ENCODE measurements at places on chromosomes 13 and 19.
A peak's percentile ranks its signal among the peaks of the same experiment; 100 is the strongest.

- DNase-seq: no peak
Measured at GRCh38 chr19:44499559-44499958, 763 bp downstream of the ZNF180 start.

DNA sequence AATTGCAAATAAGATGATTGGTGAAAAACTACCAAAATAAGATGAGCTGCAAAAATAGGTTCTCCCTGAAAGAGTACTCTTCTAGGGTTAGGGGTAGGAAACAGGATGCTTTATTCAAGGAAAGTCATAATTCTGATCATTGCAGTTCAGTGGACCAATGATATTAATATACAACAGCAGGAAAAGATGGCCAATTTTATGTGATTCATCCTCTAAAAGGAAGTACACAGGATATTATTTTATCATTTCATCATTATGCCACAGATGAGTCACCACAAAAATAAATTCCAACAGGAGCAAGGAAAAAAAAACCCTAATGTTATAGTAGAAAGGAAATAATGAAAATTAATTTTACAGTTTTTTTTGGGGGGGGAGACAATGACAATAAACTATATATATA is 205.0 kb downstream of the NALCN start:
- DNase-seq: no peak

- no peak for DNase-seq
Measured at GRCh38 chr13:22000191-22000590, 329.3 kb downstream of the FGF9 start.

DNA sequence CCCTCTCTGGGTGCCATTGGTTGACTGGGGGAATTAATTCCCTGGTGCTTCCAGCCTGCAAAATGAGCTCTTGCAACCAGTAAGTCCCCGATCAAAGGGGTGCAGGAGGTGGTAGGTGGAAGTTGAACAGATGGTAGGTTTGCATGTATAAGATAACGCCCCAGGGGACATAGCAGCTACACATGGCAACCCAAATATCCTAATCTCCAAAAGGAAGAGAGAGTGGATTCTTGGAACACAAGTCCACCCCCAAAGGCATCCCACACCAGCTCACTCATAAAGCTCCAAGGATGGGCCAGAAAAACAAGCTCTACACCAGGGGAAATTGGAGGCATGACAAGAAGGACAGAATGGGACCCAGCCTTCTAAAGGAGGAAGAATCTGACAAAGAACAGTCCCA is 4.8 kb downstream of the CD209 start:
- no peak for DNase-seq

GRCh38 chr13:43831088-43831487 is 44.3 kb upstream of the ENOX1 start:
- DNase-seq: no peak

DNA sequence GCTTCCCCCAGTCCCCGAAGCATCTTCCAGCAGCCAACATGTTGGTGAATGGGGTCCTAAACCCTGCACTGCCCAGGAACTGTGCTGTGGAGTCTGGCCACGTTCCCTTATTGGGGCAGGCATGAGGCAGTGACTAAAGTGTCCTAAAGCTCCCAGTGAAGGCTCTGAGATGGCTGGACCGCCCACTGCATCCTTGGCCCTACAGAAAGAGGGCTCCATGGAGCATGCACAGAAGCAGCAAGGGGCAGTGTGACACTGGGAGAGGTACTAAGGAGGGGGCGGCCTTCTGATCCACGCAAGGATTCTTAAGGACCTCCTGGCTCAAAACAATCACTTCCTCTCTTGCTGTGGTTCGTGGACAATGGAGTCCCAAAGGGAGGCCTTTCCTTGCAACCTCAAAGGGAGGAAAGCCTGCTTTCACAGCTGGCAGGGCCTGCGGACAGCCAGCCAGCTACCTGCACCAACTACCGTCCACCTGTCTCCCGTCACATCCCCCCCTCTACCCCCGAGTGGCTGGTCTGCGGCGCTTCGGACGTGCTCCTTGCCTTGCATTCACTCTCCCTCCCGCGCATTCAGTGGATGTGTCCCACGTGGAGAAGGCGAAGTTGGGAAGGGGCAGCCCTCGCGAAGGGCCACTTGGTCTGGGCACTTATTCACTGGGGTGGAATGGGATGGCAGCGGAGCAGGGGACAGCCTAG is 63.9 kb upstream of the STARD13 start:
- no peak for DNase-seq

DNA sequence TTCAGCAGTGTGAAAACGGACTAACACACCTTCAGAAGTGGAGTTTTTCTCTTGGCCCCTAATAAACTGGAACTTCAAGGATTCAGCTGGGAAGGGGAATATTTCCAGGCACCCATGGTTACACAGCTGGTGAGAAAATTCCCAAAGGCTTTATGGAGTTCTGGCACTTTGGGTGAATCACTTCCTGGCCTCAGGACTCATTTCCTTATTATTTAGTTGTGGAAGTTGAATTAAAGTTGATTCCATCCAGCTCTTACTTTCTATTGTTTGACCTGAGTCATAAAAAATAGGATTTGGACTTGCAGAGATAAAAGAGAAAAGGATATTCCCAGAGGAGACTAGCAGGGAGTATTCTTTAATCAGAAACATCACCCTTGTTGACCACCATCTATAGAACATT is 882.1 kb downstream of the UQCRFS1 start:
- no peak for DNase-seq

GRCh38 chr19:49157445-49158224 is at the start of gene TRPM4:
TSS of gene TRPM4 (plus strand) at chr19:49157792. CDS start at chr19:49157867, 75 bp downstream.
- peak; percentile 56 for DNase-seq

GRCh38 chr13:90485436-90485835 is 862.1 kb upstream of the MIR17HG start:
- no peak for DNase-seq

DNA sequence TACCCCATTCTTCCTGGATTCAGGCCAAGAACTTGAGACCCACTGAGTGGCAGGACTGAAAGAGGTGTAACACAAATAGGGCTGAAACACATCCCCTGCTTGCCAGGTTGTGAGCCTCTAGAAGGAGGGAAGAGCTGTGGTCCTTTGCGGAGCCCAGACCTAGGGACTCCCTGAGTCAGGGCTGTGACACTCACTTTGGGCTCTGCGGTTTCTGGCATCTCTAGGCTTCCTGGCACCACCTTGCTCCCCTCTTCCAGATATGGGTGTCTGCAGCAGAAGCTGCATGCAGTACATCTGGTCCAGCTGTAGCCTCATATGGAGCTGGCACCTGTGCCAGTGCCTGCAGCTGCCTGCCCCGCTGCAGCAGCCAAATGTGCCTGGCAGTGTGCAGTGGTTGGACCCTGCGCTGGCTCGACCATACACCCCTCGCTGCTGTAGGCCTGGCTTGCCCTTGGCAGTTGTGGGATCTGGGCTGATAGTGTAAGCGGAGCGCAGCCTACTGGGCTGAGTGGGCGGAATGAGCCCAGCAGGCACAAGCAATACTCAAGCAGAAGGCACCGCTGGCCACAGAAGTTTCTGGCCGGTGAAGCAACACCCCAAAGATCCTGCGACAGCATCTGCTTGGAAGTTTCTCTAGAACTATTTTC is 290.4 kb downstream of the SLITRK6 start:
- no peak for DNase-seq

DNA sequence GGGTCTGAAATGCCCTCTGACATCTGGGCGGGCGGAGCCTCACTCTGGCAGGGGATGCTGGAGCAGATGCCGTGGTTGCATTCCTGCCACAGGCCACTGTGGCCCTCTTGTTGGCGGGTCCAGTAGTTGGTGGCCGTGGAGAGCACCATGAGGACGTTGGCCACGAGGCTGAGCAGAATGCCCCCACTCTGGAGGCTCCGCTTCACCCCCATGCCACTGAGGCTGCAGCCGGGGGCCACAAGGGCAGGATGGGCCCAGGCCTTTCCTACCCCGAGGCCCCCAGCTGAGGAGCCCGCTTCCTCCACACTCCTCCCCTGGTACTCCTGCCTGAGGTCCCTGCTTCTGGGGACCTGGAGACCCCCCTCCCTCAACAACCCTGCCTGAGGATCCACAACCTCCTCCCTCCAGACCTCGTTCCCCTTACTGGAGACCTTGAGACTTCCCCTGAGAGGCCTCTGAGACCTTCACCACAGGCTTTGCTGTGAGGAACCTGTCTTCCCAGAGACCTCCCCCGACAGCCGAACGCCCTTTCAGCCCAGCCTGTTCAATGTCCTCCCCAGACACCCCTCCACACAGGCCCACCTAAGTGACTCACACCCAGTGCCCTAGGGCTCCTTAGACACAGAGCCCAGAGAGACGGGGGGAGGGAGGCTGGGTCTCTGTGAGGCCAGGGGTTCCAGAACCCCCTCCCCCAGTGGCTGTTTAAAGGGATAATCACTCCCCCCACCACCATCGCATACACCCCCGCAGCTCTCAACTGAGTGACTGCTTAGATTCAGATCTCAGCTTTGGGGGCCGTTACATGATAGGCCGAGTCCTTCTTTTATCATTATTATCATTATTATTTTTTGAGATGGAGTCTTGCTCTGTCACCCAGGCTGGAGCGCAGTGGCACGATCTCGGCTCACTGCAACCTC is at the start of gene CLDND2:
Gene CLDND2 (minus strand): TSS at position 638 of the 917 bp plus-strand sequence. CDS start 426 bp downstream, at position 212.
- DNase-seq: no peak

DNA sequence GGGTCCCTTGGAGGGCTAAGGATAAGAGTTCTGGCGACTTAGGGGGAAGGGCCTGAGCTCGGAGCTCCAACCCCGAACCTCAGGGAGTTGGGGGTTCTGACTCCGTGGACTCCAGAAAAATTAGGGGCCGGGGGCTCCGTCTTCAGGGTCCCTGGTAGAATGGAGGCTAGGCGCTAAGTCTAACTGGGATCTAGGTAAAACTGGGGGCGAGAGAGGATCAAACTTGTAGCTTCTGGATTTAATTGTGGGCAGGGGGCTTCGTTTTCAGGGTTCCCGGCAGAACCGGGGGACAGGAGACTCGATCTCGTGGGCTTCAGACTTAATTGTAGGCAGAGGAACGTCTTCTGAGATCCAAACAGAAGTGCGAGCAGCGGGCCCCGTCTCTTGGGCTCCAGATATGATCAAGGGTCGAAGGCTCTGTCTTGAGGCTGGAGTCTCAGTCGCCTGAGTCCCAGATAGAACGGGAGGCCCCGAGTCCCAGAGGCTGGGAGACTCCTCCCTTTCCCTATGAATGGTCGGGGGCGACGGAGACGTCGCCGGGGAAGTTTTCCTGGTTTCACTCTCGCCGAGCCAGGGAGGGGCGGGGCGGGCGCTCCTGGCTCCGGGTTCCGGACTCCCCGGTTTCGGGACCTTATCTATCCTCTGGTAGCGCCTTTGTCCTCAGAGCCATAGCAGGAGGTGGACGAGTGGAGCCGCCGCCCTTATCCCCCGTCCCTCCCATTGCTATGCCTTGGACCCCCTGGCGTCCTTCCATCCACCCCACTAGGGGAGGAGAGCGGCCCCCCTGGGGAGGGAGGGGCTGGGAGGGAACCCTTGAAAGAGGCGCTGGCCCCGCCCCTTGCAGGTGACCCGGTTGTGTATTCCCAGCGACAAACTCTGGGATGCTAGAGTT is 1.3 kb downstream of the NECTIN2 start:
- no peak for DNase-seq

- DNase-seq: no peak
Measured at GRCh38 chr19:27774827-27775226, 1438.1 kb downstream of the UQCRFS1 start.

GRCh38 chr19:10419200-10419645 is 1.1 kb upstream of the PDE4A start:
- peak; percentile 49 for DNase-seq

DNA sequence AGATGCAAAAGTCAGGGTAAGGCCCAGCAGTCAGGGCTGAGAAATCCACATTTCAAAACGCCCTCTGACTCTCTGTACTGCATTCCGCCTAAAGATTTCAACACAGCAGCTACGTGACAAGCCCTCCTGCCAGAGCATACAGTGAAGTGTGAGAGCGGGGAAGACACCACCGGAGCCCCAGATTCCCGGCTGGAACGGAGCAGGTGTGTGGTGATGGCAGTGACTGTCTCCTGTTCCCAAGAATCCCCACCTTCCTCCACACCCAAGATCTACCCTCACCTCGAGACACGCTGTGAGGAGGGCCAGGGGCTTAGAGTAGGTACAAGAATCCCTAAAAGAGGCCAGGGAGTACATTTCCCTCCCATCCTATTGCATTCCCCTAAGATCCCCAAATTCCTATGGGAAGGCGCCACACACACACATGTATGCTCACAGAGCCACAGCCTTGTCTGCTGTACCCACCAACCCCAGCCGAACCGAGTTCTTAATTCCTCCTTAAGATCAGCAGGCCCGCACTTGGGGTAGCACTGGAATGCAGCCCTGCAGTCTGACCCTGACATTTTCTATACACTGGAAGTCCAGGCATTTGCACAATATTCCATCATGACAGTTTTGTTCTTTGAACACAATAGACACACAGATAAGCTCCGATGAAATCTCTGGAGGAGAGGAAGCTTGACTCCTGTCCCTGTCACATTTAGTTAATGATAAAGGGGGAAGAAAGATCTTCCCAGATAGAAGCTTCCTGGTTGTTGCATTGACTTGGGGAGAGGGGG is 102.9 kb downstream of the FOXO1 start:
- DNase-seq: no peak

DNA sequence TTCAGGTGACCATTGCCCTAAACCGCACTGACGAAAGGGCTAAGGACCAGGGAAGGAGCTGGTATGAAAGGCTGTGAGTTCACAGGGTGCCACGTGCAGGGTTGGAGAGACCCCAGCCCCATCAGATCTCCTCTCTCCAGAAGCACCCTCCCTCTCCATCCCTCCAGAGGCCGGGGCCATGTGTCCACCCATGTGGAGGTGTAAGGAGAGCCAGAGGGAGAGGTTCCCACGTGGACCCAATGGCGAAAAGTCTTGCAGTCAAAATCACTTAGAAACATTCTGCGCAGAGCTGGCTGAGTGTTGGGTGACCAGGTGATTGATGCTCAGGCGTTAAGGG is 168.3 kb downstream of the COL4A1 start:
- no peak for DNase-seq

DNA sequence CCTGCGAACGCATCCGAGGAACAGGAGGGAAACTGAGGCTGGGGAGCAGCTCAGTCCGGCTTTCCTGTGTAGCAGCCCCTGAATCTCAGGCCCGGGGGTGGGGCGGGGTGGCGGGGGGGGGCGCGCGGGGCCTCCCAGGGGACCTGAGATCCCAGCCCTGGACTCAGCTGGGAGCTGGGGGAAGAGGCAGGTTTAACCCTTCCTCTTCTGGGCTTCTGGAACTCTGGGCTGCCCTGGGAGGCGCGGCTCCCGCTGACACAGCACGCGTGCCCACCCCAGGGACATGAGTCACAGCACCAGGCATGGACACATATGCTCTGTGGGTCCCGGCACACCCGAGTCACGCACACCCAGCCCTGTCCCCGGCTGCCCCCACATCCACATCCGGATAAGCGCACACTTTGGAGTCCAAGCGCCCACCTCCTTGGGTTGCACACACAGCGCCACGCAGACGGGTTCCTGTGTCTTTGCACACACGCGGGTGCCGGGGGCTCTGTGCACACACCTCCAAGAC is 3.5 kb upstream of the CIRBP start:
- DNase-seq: peak; percentile 44

- DNase-seq: peak; percentile 87
Measured at GRCh38 chr13:44435142-44435918, 61.7 kb downstream of the SERP2 start.

DNA sequence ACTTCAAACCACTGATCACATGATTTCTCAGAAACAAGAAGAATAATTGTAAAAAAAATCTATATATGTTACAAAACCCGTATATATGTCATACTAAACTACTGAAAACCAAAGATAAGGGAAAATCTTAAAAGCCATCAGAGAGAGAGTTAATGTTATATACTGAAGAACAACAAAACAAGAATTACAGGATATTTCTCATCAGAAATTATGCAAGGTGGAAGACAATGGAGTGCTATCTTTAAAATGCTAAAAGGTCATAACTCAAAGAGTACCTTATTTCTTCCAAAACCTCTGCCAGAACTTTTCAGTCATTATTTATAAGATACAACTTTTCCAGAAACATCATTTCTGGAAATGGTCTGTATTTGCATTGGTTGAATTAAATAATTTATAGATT is 256.8 kb downstream of the RBM26 start:
- DNase-seq: no peak

- peak; percentile 83 for DNase-seq
Measured at GRCh38 chr13:32427852-32428580, at the start of gene N4BP2L1. TSS of gene N4BP2L1 (minus strand) at chr13:32428130. CDS start at chr13:32428082, 48 bp downstream.

All from activated naive CD4-positive, alpha-beta T cell treated with anti-CD3 and anti-CD28 coated beads, Interleukin-2, amount 50 U/mL, for 16 hours (primary cell).